ENCODE measurements at places on chromosomes 3 and 15.

DNA sequence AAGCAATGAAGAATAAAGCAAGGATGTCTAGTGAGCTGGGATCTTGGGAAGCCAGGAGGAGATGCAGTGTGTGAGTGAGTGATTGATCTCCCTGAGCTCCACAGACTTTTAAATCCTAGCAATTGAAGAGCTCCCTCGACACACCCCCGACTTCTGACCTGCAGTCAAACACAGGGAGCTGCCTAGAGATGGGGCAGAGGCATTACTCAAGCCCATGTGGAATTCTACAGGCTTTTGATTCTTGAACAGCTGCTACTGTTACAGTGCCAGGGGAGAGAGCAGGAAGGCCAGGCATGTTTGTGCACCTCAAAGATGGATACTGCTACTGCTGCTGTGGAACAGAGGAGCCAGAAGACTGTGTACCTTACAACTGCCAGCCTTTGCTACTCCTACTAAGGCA lies 1403.1 kb upstream of the ALCAM start:
- no peak for DNase-seq

DNA sequence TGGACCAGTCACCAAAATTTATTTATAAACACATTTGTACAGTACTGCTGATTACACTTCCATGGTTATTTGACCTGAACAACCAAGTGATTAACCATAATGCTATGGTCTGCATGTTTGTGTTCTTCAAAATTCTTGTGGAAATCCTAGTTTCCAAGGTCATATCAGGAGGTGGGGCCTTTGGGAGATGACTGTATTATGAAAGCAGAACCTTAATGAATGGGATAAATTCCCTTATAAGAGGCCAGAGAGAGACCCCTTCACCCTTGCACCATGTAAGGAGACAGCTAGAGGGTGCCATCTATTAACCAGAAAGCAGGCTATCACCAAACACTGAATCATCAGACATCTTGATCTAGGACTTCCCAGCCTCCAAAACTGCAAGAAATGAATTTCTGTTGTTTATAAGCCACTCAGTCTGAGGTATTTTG lies 1.9 kb downstream of the SCAPER start:
- no peak for DNase-seq

GRCh38 chr3:57434041-57434440 lies 110.1 kb downstream of the DNAH12 start:
- no peak for DNase-seq

GRCh38 chr3:52650439-52650838 lies 35.3 kb downstream of the PBRM1 start:
- DNase-seq = no peak

DNA sequence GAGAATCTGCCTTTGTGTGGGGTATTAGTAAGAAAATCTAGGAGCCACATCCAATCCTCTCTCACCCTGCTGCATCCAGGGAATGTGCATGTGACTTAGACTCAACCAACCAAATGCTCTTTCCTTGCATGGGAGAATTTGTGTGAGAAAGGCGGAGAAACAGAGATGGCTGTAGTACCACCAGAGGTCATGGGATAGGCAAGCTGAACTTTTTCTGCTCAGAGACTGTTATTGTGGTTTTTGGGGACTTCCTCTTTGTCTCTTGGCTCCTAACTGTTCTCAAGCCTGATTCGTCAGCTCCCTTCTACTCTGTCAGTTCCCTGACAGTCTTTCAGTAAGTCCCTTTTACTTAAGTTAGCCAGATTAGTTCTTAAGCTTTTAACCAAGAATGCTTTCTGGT lies 2.6 kb upstream of the ZSCAN2 start:
- no peak for DNase-seq
